ENCODE measurements at places on chromosomes 7 and 10. TPM values are rescaled to one million over a fixed set of nuclear protein-coding genes. Genes with fewer than 3 reads are reported as not detected.
A peak's percentile ranks its signal among the peaks of the same experiment; 100 is the strongest.

SPACDR gene
- 0.11 TPM for total RNA-seq

AKR1D1 gene
- total RNA-seq: not detected

- DNase-seq: peak; percentile 94
- H3K36me3 ChIP-seq: no peaks in the 10 kb centered on the region
- H3K27ac ChIP-seq: 0 out of 2 replicates have a peak overlapping the region, but pooled peaks have one; percentile 2
- no peaks in the 10 kb centered on the region for H3K27me3 ChIP-seq
- H3K4me3 ChIP-seq: peak overlapping the region; percentile 55
- peaks cover 36% of the 10 kb centered on the region for H3K4me1 ChIP-seq
Measured at GRCh38 chr10:52308251-52309031, 5.6 kb upstream of the DKK1 start.

SPDYE2 gene
- not detected for total RNA-seq

AKR1C2 gene
- total RNA-seq: 0.66 TPM

DNA sequence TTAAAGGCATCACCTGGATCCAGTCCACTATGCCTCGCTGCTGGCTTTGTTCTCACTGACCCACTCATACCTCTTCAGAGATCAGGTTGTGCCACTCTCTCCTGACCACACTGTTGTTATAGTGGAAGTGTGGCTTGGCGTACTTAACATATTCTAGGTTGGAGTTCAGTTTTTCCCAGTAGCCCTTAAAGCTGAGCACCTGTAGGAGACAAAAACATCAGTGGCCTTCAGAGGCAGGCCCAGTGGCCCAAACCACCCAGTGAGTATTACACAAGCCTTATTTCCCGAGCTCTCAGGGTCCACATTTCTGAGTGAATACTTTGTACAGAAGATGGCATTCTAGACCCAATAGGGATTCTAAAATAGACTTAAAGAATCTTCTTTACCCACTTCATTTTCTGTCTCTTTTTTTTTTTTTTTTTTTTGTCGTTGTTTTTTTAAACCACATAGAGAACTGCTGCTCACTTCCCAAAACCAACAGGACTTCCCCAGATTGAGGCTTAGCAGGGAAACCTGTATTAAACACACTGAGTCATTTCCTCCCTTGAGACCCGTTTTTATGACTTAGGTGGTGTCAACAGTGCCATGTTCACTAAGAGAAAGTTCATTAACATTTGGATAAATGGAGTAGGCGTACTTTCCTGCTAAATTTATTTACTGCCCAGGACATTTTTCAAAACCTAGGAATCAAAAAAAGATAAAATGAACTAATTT, 85.8 kb downstream of the GSAP start:
- no peak overlapping the region for H3K4me3 ChIP-seq
- peak overlapping the region; percentile 64 for H3K27ac ChIP-seq
- H3K4me1 ChIP-seq: peaks cover 59% of the 10 kb centered on the region
- peak; percentile 80 for DNase-seq
- no peaks in the 10 kb centered on the region for H3K27me3 ChIP-seq

DNA sequence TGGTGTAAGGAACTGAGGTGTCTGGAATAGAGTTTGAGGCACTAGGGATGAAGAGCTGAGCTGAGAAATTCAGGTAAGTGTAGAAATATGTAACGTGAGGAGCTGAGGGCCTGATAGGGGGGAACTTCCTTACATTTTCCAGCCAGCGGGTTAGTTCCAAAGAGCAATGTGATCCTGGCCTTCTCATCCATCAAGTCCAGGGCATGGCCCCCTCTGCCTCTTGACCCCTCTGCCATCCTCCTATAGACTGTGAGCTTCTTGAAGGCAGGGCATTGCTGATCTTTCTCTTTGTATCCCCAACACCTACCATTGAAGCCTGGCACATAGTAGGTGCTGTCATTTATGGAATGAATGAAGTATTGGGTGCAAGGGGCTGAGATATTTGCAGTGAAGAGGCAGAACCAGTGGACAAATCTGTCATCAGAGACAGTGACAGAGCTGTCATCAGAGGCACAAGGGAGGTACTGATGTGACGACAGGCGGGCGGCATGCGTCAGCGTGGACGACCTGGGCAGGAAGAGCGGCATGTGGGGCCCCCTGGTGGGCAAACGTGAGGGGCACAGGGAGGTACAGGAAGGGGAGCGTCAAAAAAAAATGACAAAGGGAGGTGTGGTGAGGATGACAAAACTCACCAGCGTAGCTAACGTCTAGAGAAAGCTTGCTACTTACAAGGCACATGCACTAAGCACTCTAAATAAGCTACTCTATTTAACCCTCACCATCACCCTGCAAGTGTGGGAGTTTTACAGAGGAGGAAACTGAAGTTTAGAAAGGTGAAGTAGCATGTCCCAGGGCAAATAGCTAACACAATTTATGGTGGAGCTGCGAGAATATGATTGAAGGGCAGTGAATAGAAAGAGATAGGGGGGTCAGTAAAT, 5.2 kb upstream of the CAMK2G start:
- no peaks in the 10 kb centered on the region for H3K27me3 ChIP-seq
- peak overlapping the region; percentile 8 for H3K4me3 ChIP-seq
- no peaks in the 10 kb centered on the region for H3K36me3 ChIP-seq

MLLT10 gene
- 32.5 TPM for total RNA-seq

DNA sequence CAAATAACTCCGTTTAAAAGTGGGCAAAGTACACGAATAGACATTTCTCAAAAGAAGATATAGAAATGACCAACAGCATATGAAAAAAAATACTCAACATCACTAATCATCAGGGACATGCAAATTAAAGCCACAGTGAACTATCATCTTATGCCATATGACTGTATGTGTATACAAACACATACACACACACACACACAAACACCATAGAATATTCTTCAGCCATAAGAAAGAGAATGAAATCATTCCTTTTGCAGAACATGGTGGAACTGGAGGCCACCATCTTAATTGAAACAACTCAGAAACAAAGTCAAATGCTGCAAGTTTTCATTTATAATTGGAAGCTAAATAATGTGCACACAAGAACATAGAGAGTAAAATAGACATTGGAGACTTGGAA, 1019.4 kb downstream of the KCNMA1 start:
- H3K4me3 ChIP-seq: no peak overlapping the region
- H3K4me1 ChIP-seq: no peaks in the 10 kb centered on the region
- H3K36me3 ChIP-seq: no peaks in the 10 kb centered on the region
- DNase-seq: no peak
- no peaks in the 10 kb centered on the region for H3K27me3 ChIP-seq

DNA sequence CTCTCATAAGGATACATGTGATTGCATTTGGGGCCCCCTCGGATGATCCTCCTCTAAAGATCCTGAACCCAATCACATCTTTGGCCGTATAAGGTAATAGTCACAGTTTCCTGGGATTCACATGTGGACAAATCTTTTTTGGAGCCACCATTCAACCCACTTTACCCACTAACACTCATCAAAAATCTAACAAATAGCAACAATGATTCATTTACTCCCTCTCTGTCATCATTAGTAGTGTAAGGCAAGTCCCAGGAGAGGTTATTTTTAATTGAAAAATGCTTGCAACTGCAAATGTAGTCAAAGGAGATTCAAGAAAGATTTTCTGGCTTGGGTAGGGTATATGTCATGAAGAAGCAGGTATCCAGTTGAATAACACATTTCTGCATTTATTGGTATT, 9.9 kb upstream of the SMKR1 start:
- H3K4me1 ChIP-seq: peaks cover 17% of the 10 kb centered on the region
- H3K36me3 ChIP-seq: no peaks in the 10 kb centered on the region
- H3K27me3 ChIP-seq: no peaks in the 10 kb centered on the region
- H3K27ac ChIP-seq: no peak overlapping the region
- no peak for DNase-seq
- H3K4me3 ChIP-seq: no peak overlapping the region

GRCh38 chr7:42143711-42144600, 93.1 kb downstream of the GLI3 start:
- H3K4me1 ChIP-seq: no peaks in the 10 kb centered on the region
- H3K27me3 ChIP-seq: no peaks in the 10 kb centered on the region
- no peaks in the 10 kb centered on the region for H3K36me3 ChIP-seq
- H3K27ac ChIP-seq: no peak overlapping the region
- no peak for DNase-seq
- no peak overlapping the region for H3K4me3 ChIP-seq

SRRM3 gene
- total RNA-seq: 3.2 TPM

IL15RA gene
- total RNA-seq: 5.9 TPM

- peak overlapping the region; percentile 58 for H3K4me3 ChIP-seq
- peaks cover 89% of the 10 kb centered on the region for H3K4me1 ChIP-seq
- no peaks in the 10 kb centered on the region for H3K27me3 ChIP-seq
- peaks cover 54% of the 10 kb centered on the region for H3K36me3 ChIP-seq
- peak; percentile 50 for DNase-seq
- peak overlapping the region; percentile 92 for H3K27ac ChIP-seq
Measured at GRCh38 chr7:130904792-130905191, 170.8 kb upstream of the KLF14 start.

DNA sequence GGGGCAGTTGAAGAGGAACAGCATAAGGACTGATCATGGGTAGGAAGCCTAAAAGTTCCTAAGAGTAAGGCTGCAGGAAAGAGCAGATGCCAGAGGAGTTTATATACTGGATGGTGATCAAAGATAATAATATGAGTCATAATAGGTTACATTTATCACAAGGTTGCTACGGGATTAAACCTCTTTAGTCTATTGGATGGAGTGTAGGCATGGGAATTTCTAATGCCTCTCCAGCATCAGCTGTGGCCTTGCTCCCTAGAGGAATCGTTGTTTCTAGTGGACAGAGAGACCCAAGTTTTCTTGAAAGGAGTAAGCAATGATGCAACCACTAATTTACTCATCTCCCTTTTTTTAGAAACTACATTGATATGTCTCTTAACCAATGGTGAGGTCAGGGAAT, 213.4 kb downstream of the GPR37 start:
- H3K27me3 ChIP-seq: no peaks in the 10 kb centered on the region
- no peak overlapping the region for H3K27ac ChIP-seq
- no peaks in the 10 kb centered on the region for H3K36me3 ChIP-seq
- no peaks in the 10 kb centered on the region for H3K4me1 ChIP-seq
- no peak overlapping the region for H3K4me3 ChIP-seq
- peak; percentile 26 for DNase-seq

NEUROG3 gene
- total RNA-seq: not detected

DNA sequence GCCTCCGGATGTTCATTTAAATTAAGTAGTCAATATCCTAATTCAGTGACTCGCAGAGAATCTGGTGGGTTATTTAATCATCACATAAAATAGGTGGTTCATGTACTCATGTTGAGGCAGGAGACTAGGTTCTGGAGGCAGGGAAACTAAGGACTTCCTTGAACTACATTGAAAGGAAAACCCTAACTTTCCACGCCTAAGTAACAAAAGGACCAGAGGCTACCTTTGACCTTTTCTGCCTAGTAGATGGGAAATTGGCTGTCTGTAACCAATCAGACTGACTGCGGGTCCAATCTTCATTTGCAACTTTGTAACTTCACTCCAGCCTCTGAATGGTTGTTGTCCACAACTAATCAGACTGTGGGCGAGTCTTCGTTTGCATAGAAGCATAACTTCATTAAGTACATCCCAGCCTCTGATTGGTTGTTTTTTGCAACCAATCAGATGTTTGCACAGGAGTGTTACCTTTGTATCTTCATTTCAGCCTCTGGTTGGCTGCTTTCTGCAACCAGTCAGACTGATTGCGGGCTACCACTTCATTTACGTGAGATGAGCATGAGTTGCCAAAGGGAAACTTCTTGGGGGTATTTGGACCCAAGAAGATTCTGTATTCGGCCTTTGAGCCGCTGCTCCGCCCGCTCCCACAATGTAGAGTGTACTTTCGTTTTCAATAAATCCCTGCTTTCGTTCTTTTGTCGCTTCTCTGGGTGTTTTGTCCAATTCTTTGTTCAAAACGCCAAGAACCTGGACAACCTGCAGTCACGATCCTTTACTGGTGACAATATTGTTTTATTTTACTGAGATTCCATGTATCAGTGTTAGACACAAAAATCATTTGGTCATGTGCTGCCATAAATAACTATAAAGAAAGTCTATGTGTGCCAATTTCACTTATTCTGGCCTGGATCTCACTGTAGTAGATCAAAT, 1.7 kb upstream of the ST7 start:
- H3K4me3 ChIP-seq: no peak overlapping the region
- H3K27ac ChIP-seq: no peak overlapping the region
- H3K36me3 ChIP-seq: no peaks in the 10 kb centered on the region
- H3K4me1 ChIP-seq: peaks cover 28% of the 10 kb centered on the region
- H3K27me3 ChIP-seq: no peaks in the 10 kb centered on the region

GRCh38 chr10:122240401-122240800, 30.7 kb upstream of the BTBD16 start:
- H3K36me3 ChIP-seq: peaks cover 8% of the 10 kb centered on the region
- H3K4me3 ChIP-seq: no peak overlapping the region
- no peak for DNase-seq
- peaks cover 19% of the 10 kb centered on the region for H3K4me1 ChIP-seq
- H3K27me3 ChIP-seq: no peaks in the 10 kb centered on the region
- H3K27ac ChIP-seq: no peak overlapping the region

DNA sequence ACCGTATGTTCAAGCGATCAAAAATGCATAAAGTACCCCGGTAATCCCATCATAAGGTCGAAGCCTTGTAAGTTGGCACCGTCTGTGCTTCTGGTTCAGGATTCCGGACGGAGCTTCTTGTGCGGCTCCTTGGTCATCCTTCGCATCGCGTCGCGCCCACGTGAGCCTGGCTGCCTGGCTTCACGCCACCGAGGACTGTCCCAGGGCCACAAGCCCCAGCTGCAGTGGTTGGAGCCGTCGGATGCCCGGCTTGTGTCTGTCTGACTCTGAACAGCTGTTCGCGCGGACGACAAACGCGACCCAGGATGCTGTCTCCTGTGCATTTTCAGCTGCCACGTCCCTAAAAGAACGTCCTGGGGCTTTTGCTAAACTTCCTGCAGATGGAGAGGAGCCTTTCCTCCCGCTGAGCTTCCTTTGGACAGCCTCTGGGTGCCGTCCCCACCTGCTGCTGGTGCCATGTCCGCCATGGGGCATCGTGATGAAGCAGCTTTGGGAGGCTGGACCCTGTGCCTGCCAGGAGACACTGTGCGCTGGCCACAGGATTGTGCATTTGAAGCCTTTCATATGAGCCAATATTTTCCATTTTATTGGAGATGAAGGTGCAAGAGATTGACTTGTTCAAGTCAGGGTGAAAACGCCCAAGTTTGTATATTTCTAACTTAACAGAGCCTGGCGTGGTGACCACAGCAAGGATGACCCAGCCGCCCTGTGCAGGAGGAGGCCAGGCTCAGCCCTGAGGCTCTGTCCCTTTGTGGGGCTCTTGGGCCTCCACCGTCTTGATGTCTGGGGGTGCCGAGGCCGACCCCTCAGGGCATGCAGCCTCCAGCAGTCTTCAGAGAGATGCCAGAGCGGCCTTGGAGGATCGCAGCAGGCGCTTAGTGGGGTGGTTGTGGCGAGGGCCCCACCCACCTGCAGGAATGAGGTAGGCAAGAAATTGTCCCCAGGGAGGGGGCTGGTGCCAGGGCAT, 6.7 kb upstream of the JAKMIP3 start:
- no peak for DNase-seq
- no peak overlapping the region for H3K27ac ChIP-seq
- H3K4me3 ChIP-seq: no peak overlapping the region
- no peaks in the 10 kb centered on the region for H3K27me3 ChIP-seq
- no peaks in the 10 kb centered on the region for H3K4me1 ChIP-seq
- no peaks in the 10 kb centered on the region for H3K36me3 ChIP-seq

GRCh38 chr7:159097661-159098423, 46.8 kb downstream of the VIPR2 start:
- no peak overlapping the region for H3K4me3 ChIP-seq
- H3K27me3 ChIP-seq: peaks cover 38% of the 10 kb centered on the region
- H3K36me3 ChIP-seq: no peaks in the 10 kb centered on the region
- no peak for DNase-seq

- no peaks in the 10 kb centered on the region for H3K27me3 ChIP-seq
- peak; percentile 39 for DNase-seq
- peak overlapping the region; percentile 15 for H3K4me3 ChIP-seq
- H3K4me1 ChIP-seq: no peaks in the 10 kb centered on the region
- no peaks in the 10 kb centered on the region for H3K36me3 ChIP-seq
Measured at GRCh38 chr7:76260171-76260703, 42.2 kb upstream of the HSPB1 start.

LIPN gene
- total RNA-seq: not detected
